Cardiac fibroblast (primary cell): ENCODE measurements at places on chromosomes 2 and 18.

- no peak for DNase-seq
Observed at GRCh38 chr18:79682894-79683625, 3.5 kb downstream of the CTDP1 start.

- no peak for DNase-seq
Observed at GRCh38 chr2:169619946-169620345, 35.8 kb downstream of the PPIG start.

- DNase-seq = no peak
Observed at GRCh38 chr18:53253789-53254188, 913.8 kb downstream of the DCC start.

DNA sequence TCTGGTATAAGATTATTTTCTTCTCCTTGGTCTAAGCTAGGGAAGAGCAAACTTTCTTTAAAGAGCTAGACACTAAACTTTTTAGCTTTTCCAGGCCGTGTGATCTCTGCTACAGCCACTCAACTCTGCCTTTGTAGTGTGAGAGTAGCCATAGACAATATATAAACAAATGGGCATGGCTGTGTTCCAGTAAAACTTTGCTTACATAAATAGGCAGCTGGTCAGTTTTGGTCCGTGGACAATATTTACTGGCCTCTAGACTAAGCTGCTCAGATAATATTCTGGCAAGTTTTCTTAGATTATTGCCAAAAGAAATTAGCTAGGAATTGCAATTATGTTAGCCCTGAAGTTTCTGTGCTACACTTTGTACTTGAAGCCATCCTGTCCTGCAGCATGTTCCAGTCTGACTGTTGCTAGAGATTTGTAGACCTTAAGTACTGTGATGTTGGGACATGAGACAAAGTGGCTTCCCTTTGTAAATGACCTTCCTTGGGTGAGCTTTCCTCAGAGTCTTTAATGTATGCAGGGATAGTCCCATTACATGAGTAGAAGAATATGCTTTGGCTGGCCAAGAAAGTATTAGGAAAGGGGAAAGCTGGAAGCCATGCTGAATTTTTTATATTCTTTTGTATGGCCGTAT is 126.9 kb downstream of the SOX11 start:
- DNase-seq = no peak

- peak; percentile 78 for DNase-seq
Observed at GRCh38 chr2:231716666-231717280, 8.4 kb downstream of the PTMA start.

- no peak for DNase-seq
Observed at GRCh38 chr2:165743442-165743841, 50.6 kb downstream of the GALNT3 start.

- no peak for DNase-seq
Observed at GRCh38 chr2:43127941-43128558, 98.4 kb downstream of the ZFP36L2 start.

- DNase-seq = peak; percentile 95
Observed at GRCh38 chr2:213119061-213119809, 32.2 kb downstream of the IKZF2 start.
